ENCODE measurements at places on chromosomes 6 and 20. TPM values are rescaled to one million over a fixed set of nuclear protein-coding genes. Genes with fewer than 3 reads are reported as not detected.
A peak's percentile ranks its signal among the peaks of the same experiment; 100 is the strongest.

GRCh38 chr6:152984513-152984872 lies 1.7 kb upstream of the FBXO5 start:
- no peaks in the 10 kb centered on the region for H3K36me3 ChIP-seq
- H3K27ac ChIP-seq: peak overlapping the region; percentile 89
- DNase-seq: no peak
- peak overlapping the region; percentile 75 for H3K4me3 ChIP-seq
- no peaks in the 10 kb centered on the region for H3K27me3 ChIP-seq

DNA sequence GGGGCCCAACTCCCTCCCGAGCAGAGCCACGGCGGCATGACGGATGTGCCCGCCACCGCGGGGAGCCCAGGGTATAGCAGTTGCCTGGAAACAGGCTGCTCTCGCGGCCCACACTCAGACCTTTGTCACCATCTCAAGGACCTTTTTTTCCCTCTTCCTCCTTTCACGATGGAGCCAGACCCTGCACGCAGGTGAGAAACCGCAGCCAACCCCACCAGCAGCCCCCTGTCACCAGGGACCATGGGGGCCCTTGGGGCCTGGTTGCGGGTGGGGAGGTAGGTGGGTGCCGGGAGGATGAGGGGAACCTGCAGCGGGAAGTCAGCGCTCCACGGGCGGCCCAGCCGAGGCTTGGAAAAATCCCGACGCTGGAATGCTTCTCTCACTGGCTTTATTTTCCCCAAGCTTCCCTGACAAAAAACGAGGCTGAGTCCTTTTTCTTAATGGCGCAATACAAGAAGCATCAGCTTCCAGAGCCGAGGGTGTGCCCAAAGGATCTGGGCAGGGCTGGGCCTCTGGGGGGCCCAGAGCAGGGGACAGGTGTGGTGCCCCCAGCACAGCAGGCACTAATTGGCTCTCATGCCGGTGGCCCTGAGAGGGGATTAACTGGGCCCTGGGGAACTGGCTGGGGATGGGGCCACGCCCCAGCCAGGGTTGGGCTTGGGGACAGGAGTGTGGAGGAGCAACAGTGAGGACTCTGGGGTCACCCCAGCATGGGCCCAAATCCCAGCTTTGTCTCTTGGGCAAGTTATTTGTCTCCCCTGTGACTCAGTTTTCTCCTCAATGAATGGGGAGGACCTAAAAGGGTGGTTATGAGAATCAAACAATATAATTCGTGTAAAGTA lies 23.9 kb downstream of the NOL4L start:
- no peak overlapping the region for H3K4me3 ChIP-seq
- no peaks in the 10 kb centered on the region for H3K27me3 ChIP-seq

Gene MRS2
- 31.5 TPM for total RNA-seq

GRCh38 chr20:19291024-19291817 lies 78.8 kb downstream of the SLC24A3 start:
- H3K27me3 ChIP-seq: no peaks in the 10 kb centered on the region
- H3K27ac ChIP-seq: no peak overlapping the region
- H3K4me3 ChIP-seq: no peak overlapping the region
- no peaks in the 10 kb centered on the region for H3K36me3 ChIP-seq

GRCh38 chr20:59078231-59078630 lies 35.6 kb upstream of the PRELID3B start:
- peaks cover 6% of the 10 kb centered on the region for H3K27me3 ChIP-seq
- H3K4me1 ChIP-seq: no peaks in the 10 kb centered on the region
- no peak overlapping the region for H3K27ac ChIP-seq
- H3K36me3 ChIP-seq: no peaks in the 10 kb centered on the region
- no peak overlapping the region for H3K4me3 ChIP-seq

Gene SPAG4
- 2.1 TPM for total RNA-seq

Gene MCHR2
- total RNA-seq: not detected

- no peaks in the 10 kb centered on the region for H3K36me3 ChIP-seq
- H3K4me3 ChIP-seq: no peak overlapping the region
- H3K27me3 ChIP-seq: no peaks in the 10 kb centered on the region
- DNase-seq: no peak
- no peaks in the 10 kb centered on the region for H3K4me1 ChIP-seq
Observed at GRCh38 chr6:21998582-21998981, 298.3 kb downstream of the PRL start.

- H3K4me1 ChIP-seq: no peaks in the 10 kb centered on the region
- DNase-seq: no peak
- H3K4me3 ChIP-seq: no peak overlapping the region
- no peak overlapping the region for H3K27ac ChIP-seq
- H3K36me3 ChIP-seq: no peaks in the 10 kb centered on the region
Observed at GRCh38 chr6:7960848-7961247, 50.3 kb upstream of the TXNDC5 start.

Gene AVP
- total RNA-seq: not detected

- no peak for DNase-seq
- H3K4me3 ChIP-seq: no peak overlapping the region
- no peaks in the 10 kb centered on the region for H3K27me3 ChIP-seq
- H3K36me3 ChIP-seq: no peaks in the 10 kb centered on the region
- no peaks in the 10 kb centered on the region for H3K4me1 ChIP-seq
Observed at GRCh38 chr6:79993911-79994309, 10.5 kb upstream of the TTK start.

Gene SLC17A2
- not detected for total RNA-seq

GRCh38 chr20:49754596-49754995 lies 40.9 kb upstream of the B4GALT5 start:
- H3K4me3 ChIP-seq: no peak overlapping the region
- H3K36me3 ChIP-seq: no peaks in the 10 kb centered on the region
- no peaks in the 10 kb centered on the region for H3K27me3 ChIP-seq
- H3K27ac ChIP-seq: no peak overlapping the region
- no peak for DNase-seq

DNA sequence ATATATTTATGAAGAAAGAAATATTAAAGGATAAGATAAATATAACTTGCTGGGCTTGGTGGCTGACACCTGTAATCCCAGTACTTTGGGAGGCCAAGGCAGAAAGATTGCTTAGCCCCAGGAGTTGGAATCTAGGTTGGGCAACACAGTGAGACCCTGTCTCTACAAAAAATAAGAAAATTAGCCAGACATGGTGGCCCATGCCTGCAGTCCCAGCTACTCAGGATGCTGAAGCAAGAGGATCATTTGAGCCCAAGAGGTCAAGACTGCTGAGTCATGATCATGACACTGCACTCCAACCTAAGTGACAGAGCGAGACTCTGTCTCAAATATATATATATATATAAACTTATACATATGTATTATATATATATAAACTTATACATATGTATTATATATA lies 164.0 kb downstream of the MRPL14 start:
- no peak overlapping the region for H3K4me3 ChIP-seq
- no peaks in the 10 kb centered on the region for H3K4me1 ChIP-seq
- DNase-seq: no peak
- no peaks in the 10 kb centered on the region for H3K36me3 ChIP-seq
- no peak overlapping the region for H3K27ac ChIP-seq

GRCh38 chr6:161251345-161251744 lies 22.5 kb downstream of the AGPAT4 start:
- no peaks in the 10 kb centered on the region for H3K27me3 ChIP-seq
- H3K27ac ChIP-seq: no peak overlapping the region
- H3K36me3 ChIP-seq: no peaks in the 10 kb centered on the region

- no peak for DNase-seq
- peaks cover 33% of the 10 kb centered on the region for H3K4me1 ChIP-seq
- H3K27me3 ChIP-seq: no peaks in the 10 kb centered on the region
- no peak overlapping the region for H3K4me3 ChIP-seq
Observed at GRCh38 chr6:16511723-16512489, 249.4 kb downstream of the ATXN1 start.

- H3K4me3 ChIP-seq: no peak overlapping the region
- no peak for DNase-seq
- H3K27ac ChIP-seq: no peak overlapping the region
- no peaks in the 10 kb centered on the region for H3K36me3 ChIP-seq
- no peaks in the 10 kb centered on the region for H3K4me1 ChIP-seq
Observed at GRCh38 chr6:1903780-1904465, 294.2 kb downstream of the FOXC1 start.

- H3K27ac ChIP-seq: no peak overlapping the region
- no peaks in the 10 kb centered on the region for H3K27me3 ChIP-seq
- no peaks in the 10 kb centered on the region for H3K36me3 ChIP-seq
- no peak for DNase-seq
Observed at GRCh38 chr6:145323646-145324045, 411.7 kb downstream of the EPM2A start.

Gene C6orf132
- 0.15 TPM for total RNA-seq

Gene FAM209B
- total RNA-seq: 0.46 TPM

Gene ADISSP
- 72.7 TPM for total RNA-seq

Gene IGF2R
- 91.4 TPM for total RNA-seq

DNA sequence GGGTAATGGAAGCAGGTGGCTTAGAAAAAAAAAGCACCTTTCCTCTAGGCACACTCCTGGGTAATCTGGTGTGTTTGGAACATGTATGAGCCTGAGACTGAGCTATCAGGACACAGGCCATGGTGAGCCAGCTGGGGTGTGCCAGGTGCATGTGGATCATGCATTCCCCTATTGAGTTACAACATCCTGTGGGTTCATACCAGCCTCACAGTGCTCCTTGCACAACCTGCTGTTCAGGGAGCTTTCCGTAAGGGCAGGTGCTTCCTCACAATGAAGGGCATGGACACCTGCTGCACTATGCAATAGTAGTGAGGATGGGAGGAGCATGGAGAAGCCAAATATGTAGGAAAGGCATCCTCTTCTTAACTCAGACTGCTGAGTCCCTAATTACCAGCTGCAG lies 197.2 kb upstream of the SUPT3H start:
- no peak overlapping the region for H3K4me3 ChIP-seq
- H3K27ac ChIP-seq: no peak overlapping the region
- no peaks in the 10 kb centered on the region for H3K27me3 ChIP-seq
- no peaks in the 10 kb centered on the region for H3K36me3 ChIP-seq

- no peak for DNase-seq
- H3K4me3 ChIP-seq: no peak overlapping the region
- H3K27me3 ChIP-seq: no peaks in the 10 kb centered on the region
Observed at GRCh38 chr6:47056832-47057231, 14.7 kb upstream of the ADGRF1 start.

- DNase-seq: no peak
- no peak overlapping the region for H3K27ac ChIP-seq
- H3K4me3 ChIP-seq: no peak overlapping the region
- no peaks in the 10 kb centered on the region for H3K36me3 ChIP-seq
Observed at GRCh38 chr20:50196248-50196647, 5.6 kb downstream of the CEBPB start.

Gene SCRT2
- not detected for total RNA-seq

Gene F13A1
- total RNA-seq: 0.51 TPM

DNA sequence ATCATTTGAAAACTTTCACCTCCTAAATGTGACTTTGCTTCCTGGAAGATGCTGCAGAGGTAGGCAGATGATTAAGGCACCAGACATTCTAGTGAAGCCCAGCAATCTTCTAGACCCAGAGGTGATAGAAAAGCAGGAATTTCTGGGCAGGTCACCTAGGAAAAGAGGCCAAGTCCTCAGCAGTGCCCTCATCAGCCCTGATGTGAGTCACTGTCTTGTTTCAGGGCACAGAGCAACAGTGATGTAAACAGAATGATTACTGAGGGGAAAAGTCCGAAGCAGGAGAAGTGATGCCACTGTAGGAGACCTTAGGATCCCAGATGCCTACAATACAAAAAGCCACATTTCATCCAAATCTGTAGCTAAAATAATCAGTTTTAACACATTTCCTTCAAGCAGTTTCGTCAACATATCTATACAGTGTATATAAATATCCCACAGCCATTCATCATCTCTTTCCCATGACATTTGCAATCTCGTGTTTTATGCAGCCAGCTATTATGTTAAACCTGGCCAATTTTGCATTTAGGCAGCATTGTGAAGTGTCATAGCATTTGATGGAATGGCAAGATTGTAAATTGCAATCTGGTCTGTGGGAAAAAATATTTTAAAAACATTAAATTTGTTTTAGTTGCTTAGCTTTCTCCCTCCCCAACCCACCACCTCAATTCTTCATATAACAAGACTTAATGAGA lies 401.2 kb upstream of the RNF217 start:
- H3K27me3 ChIP-seq: no peaks in the 10 kb centered on the region
- H3K4me3 ChIP-seq: no peak overlapping the region
- no peak overlapping the region for H3K27ac ChIP-seq
- DNase-seq: no peak
- no peaks in the 10 kb centered on the region for H3K4me1 ChIP-seq

DNA sequence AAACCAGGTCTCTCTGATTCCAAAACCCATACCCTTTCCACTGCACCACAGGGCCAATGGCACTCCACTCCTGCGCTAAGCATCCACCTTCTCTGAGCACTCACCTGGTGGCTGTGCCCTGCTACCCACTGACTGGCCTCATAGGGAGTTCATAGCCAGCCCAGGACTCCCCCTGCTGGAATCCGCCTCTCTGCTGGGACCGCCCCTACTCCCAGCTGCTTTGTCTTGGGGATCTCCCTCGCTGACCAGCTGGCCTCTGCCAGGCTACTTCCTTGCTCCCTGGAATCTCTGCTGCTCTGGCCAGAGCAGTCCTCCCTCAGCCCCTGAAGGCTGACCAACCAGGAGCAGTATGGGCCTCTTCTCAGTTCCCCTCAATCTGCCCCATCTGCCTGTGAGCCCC lies 129.7 kb downstream of the FAXC start:
- no peak for DNase-seq
- H3K27ac ChIP-seq: no peak overlapping the region
